Memory B cell (primary cell): ENCODE measurements at places on chromosomes 13 and 19.

GRCh38 chr19:3798137-3798536, 12.0 kb upstream of the MATK start:
- DNase-seq, result no peak

GRCh38 chr19:18090545-18091216, 3.9 kb upstream of the IL12RB1 start:
- no peak for DNase-seq

DNA sequence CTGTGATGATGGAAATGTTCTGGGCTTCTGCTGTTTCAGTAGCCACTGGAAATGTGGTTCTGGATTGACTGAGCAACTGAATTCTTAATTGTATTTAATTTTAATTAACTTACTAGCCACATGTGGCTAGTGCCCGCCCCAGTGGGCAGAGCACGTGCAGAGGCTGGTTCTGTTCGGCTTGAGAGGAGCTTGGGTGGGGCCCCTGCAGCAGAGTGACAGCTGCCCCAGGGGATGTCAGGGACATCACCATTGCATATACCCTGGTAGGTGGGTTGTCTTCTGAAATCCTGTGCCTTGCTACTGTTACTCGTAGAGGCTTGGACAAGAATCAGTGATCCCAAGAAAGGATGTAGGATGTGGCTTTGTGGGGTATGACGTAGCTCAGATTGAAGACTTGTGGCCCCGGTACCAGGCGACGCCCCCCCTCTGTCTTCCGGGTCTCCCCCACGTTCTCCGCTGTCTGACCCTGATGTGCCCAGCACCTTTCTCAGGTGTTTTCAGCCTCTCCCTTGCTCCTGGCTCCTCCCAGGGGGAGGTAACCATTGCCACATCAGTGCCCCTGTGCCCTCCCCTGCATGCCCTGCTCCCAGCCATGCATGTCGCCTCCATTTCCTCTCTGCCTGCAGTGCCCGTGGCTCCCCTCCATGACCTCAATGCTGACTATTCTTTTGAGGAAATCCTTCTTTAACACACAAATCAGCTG, 102.6 kb upstream of the RNF113B start:
- peak; percentile 38 for DNase-seq

- DNase-seq, result no peak
These were observed 189.2 kb downstream of the DLEU7 start for GRCh38 chr13:50654331-50654730.

GRCh38 chr19:508204-509150, 1.2 kb downstream of the TPGS1 start:
- no peak for DNase-seq

DNA sequence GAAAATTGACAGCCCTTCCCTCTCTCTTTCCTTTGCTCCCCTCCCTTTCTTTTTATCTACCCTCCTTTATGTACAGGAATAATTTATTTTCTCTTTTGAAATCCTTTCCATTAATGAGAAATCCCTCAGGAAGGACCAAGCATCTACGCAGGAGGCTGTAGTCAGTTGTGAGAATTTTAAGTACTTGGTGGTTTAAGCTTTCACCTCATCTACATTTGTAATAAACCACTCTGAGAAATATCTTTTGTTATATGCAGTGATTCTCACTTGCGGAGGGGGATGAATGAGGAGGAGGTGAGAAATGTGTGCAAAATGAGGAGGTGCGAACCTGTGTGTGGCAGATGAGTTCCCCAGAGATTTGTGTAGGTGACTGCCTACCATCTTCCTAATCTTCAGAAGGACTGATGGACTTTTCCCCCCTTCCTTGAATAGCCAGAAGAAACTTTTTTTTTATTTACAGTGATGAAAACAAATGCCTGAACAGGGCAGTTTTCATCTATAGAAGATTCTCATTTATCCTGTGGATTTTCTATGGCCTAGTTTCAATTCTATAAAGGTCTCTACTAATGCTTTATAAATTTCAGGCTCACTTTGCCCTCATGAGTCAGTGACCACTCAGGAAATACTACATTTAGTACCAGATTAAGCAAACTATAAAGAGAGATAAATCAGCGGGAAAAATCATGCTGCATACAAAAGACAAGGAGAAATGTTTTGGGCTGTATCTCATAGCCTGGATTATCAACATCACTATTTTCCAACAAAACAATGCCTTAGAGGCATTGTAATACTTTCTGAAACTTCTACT, 118.3 kb downstream of the LHFPL6 start:
- no peak for DNase-seq

- no peak for DNase-seq
These were observed 2.5 kb downstream of the NDUFA3 start for GRCh38 chr19:54104998-54105715.

- DNase-seq, result no peak
These were observed 48.3 kb downstream of the ELF1 start for GRCh38 chr13:40970803-40971202.

DNA sequence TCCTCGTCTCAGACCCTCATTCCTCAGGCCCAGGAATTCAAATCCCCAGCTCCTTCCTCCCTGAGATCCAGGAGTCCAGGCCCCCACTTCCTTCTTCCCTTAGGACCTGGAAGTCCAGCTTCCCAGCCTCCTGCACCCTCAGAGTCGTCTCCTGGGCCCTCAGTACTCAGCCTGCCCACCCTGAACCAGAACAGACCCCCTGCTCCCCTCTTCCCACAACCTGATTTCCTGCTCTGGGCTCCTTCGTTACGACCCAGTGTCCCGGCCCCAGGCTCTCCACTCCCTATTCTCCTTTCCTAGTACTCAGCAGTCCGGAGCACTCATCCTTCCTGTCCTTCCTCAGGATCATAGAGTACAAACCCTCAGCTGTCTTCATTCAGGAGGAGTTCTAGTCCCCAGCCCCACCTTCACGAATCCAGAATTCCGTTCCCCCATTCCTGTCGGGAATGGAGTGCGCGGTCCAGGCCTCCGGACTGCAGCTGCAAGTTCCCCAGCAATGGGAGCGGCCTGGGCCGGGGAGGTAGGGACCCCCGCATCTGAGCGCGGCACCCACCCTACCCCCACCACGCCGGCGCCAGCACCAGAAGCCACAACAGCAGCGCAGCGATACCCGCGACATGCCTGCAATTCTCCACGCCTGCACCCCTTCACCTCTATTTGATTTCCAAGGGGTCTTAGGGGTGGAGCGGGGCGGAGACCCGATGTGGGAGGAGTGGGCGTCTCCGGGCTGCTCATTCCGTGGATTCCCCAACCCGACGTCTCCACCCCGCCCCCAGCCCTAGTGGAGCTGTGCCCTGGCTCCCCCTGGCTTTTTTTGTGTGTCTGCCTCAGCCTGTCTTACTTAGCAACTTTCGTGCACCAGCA, 12.7 kb downstream of the EGLN2 start:
- DNase-seq, result no peak

GRCh38 chr13:49904729-49905456, 31.2 kb downstream of the SPRYD7 start:
- DNase-seq, result no peak

- no peak for DNase-seq
These were observed 63.5 kb downstream of the TUBA3C start for GRCh38 chr13:19117913-19118739.

- no peak for DNase-seq
These were observed 12.1 kb upstream of the ZSCAN1 start for GRCh38 chr19:58021541-58022282.

DNA sequence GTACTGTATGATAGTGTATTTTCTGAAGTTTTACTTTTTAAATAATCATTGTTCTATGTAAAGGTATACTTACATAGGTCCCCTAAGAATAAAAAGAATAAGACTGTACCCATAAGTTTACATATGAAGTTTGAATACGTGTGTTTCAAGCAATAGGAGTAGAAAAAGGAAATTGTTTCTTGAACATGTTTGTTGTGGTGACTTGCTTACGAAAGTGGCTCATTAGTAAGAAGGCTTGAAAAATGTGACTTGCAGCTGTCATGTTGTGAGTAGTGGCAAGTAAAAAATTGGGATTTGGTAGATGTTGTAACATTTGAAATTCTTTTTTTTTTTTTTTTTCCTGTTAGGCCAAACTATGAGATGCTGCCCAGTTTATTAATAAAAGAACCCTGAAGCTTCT, 203.3 kb downstream of the LMO7 start:
- no peak for DNase-seq

- DNase-seq, result no peak
These were observed 20.7 kb upstream of the TPT1 start for GRCh38 chr13:45361596-45362206.

DNA sequence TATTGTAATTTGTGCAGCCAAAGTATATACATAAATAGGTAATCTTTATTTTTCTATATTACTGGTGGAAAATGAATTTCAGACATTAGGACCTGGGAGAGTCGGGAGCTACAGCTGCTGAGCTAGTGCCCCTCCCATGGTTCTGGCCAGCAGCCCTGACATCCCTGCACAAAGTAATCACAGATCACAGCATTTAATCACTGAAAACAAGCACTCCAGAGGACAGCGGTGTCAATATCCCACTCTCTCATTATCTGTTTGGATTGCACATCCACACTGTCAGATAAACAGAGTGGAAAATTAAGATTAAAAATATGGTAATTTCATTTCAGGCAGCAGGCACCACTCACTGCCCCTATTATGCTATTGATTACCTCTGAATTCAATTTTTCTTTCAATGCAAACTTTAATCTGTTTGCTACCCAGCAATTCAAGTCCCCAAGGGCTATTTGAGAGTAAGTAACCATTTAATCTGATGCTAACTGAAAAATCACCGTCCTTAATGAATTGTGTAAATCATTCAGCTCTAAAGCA, 254.1 kb upstream of the SOX21 start:
- no peak for DNase-seq
